ENCODE measurements at places on chromosomes 1 and 21.
A peak's percentile ranks its signal among the peaks of the same experiment; 100 is the strongest.

GRCh38 chr1:90704817-90705216 lies 12.3 kb downstream of the BARHL2 start:
- no peak for DNase-seq

DNA sequence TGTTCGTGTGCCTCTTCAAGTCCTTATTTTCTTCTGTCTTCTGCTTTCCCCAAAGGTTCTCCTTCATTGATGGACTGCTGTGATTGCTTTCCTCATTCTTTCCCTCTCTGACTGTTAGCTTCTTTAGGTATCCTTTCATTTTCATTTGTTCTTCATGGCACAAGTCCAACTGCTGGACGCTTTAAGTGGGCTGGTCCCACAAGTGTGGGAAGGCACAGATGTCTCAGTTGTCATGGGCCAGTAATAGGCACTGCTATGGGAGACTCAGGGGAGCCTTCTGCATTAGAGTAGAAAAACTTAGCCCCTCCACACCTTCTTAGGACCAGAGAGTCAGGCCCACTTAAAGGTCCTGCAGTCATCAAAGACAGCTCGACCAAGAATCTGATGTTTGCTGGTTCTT lies 122.3 kb upstream of the C1orf105 start:
- no peak for DNase-seq

GRCh38 chr1:39919545-39919944 lies 17.8 kb upstream of the MYCL start:
- peak; percentile 91 for DNase-seq

DNA sequence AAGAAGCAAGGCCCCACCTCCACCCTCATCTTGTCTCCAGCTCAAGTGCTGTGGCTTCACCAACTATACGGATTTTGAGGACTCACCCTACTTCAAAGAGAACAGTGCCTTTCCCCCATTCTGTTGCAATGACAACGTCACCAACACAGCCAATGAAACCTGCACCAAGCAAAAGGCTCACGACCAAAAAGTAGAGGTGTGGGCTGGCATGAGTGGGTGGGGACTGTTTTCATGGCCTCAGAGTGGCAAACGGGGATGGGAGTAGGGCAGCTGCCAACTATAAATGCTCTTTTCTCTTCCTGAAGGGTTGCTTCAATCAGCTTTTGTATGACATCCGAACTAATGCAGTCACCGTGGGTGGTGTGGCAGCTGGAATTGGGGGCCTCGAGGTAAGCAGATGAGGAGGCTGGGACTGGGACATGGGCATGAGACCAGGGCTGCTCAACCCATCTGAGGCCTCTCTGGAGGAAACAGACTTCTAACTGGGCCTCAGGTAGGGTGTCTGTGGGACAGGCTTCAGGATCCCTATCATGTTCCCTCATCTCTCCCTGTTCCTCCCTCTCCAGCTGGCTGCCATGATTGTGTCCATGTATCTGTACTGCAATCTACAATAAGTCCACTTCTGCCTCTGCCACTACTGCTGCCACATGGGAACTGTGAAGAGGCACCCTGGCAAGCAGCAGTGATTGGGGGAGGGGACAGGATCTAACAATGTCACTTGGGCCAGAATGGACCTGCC lies 8.8 kb upstream of the P3R3URF start:
- no peak for DNase-seq

DNA sequence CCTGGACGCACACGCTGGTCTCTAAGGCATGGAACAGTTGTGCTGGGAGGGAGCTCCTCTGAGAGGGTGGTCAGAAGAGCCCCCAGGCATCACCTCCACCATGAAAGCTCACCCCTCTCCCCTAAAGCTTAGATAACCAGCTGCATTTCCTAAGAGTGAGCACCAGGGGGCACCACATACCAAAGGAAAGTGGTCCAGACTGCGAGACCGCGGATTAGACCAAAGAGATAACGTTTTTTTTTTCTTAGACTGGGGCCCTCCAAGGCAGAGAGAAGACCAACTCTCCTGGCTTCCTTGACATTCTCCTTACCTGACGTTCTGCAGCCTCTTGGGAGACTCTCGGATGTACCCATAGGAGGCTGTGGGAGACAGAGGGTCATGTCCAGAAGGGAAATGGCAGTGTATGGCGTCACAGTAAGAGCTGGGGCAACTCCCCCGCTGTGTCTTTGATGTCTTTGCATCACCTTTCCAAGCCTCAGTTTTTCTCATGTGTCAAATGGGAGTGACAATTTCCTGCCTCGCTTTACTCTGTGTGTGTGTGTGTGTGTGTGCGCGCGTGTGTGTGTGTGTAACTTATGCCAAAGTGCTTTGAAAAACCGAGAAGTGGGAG lies 12.3 kb upstream of the IFNLR1 start:
- DNase-seq: peak; percentile 73

GRCh38 chr1:208100906-208101305 lies 143.3 kb downstream of the PLXNA2 start:
- no peak for DNase-seq

DNA sequence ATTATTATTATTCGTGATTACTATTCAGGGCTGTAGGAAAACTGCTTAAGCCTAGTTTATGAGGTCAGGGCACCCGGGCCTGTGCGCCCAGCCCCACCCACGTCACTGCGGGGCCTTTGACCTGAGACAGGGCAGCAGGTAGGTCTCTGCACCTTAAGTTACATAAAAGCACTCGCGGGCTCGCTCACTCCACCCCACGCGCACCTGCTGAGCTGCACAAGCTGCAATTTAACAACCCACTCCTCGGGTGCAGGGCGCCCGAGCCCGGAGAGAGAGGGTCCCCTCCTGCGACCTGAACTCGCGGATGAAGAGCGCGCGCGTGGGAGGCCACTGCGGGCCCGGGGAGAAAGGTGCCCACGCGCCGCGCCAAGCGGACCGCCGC lies 477 bp downstream of the ICMT start:
- no peak for DNase-seq

DNA sequence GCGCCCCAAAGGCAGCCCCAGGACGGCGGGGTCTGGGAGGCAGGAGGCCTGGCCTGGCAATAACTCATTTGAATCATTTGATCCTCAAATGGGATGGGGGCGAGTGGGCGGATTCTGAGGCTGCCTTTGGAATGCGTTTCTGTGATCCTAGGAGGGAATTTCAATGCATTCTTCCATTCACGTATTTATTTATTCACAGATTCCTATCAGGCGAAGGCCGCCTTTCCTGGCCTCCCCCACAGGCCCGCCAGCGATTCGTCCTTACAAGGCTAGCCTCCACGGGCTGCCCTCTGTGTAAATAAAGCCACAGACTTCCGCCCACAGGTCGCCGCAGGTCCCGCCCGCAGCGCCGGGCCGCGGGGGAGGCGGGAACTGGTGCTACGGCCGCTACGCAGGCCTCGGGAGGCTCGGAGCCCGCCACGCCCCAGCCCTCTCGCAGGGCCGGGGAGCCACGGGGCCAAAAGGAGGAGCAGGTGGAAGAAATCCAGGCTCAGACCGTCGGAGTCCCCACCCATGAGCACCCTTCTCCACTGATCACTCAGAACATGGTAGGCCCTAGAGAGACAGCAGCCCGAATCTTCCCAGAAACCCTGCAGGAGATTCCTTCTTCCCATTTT lies 31.3 kb upstream of the JUN start:
- DNase-seq: peak; percentile 70

GRCh38 chr1:15799004-15799867 lies 8.2 kb downstream of the UQCRHL start:
- DNase-seq: no peak

GRCh38 chr1:204742676-204743251 lies 57.2 kb upstream of the LRRN2 start:
- DNase-seq: no peak

- no peak for DNase-seq
Measured at GRCh38 chr1:241077386-241078147, 279.4 kb downstream of the RGS7 start.

- no peak for DNase-seq
Measured at GRCh38 chr1:3040004-3040403, 18.7 kb downstream of the ACTRT2 start.

GRCh38 chr1:113675302-113675701 lies 84.0 kb downstream of the PHTF1 start:
- DNase-seq: no peak

- DNase-seq: no peak
Measured at GRCh38 chr1:80211691-80212380, 1205.3 kb upstream of the ADGRL4 start.

GRCh38 chr21:20013851-20014250 lies 984.4 kb upstream of the NCAM2 start:
- no peak for DNase-seq
